Umbilical cord (tissue), 2 donors: ENCODE measurements at places on chromosomes 11 and 22.

GRCh38 chr11:14617241-14618027, 26.2 kb upstream of the PDE3B start:
- no peak for DNase-seq

DNA sequence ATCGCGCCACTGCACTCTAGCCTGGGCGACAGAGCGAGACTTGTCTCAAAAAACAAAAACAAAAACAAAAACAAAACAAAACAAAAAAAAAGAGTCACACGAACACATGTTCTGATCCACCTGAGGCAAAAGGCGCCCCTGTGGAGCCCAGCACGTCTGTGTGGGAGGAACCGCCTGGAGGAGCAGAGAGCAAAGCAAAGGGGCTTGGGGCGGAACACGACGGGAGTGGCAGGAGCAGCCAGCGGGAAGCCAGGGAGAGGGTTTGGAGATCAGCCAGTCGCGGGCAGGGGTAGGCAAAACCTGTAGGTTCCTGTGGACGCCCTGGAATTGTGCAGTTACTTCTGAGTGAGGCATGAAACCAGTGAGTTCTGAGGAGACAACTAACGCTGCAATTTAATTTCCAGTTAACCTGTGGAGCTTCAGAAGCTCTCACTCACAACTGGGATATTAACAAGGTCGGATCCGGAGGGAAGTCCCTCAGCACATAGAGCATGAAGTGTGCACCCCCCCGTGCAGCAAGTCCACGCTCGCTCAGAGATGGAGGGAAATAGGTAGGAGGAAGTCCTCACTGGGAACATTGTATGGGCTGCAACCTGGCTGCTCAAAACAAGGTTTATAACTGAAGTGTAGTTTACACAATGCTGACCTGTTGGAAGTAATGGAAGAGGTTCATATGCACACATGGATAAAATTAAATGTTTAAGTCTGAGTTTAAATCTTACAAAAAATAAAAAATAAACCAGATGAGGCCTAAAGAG, 13.2 kb upstream of the USP18 start:
- no peak for DNase-seq

- no peak for DNase-seq
These were observed 15.1 kb downstream of the DTX4 start for GRCh38 chr11:59187035-59187434.

GRCh38 chr22:26903030-26903856, 245.9 kb downstream of the MIAT start:
- no peak for DNase-seq

DNA sequence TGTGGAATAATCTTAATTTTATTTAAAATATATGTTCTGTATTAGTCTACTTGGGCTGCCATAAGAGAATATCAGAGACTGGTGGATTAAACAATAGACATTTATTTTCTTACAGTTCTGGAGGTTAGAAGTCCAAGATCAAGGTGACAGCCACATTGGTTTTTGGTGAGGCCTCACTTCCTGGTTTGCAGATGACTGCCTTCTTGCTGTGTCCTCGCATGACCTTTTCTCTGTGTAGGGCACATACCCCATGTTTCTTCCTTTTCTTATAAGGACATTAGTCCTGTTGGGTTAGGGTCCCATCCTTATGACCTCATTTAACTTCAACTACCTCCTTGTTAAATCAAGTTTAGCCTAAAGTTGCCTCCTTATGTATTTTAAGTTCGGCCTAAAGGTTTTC, 202.7 kb upstream of the MPPED2 start:
- DNase-seq: no peak

DNA sequence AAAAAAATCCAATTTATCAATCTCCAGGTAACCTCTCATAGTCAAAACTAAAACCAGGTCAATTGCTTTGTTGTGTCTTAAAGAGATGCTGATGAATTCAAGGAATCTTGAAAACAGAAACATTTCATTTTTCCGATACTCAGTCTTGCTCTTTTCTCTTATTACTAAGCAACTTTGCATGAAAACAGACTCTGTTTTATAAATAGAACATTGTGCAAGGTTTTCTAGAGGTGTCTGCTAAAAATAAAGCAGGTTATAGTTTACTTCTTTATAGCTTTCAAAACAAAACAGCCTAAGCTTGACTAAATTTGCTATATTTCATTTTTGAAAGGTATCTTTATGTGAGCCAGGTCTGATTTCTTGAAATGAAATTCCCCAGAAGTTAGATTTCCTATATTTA, 109.3 kb downstream of the ARL14EP start:
- no peak for DNase-seq

DNA sequence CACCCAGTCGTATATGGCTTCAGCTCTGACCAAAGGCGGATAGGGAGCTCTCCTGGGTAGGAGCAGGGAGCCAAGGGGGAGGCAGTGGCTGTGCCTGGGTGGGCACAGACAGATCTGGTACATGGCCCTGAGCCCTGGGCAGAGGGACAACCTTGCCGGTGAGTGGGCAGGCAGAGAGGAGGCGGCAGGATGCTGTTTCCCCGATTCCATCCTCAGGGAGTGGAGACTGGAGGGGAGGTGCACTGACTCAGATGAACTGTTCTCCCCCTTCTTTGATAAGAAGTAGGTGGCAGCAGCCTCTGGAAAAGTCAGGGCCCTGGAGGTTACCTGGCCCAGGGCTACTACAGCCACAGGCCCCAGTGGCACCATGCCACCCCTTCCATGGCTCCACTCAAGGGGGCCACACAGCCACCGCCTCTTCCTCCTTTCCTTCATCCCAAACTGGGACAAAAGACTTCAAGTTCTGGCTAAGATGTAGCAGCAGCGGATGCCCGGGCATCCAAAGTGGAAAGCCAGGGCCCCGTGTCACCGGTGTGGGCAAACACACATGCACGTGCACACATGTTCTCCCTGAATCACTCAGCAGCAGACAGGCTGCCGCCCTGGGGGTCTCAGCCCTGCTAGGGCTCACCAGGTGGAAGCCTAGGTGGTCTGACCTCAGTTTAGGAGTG, 13.4 kb downstream of the CXCR5 start:
- DNase-seq: no peak

- no peak for DNase-seq
These were observed 1.2 kb downstream of the CSRP3 start for GRCh38 chr11:19200410-19201201.

DNA sequence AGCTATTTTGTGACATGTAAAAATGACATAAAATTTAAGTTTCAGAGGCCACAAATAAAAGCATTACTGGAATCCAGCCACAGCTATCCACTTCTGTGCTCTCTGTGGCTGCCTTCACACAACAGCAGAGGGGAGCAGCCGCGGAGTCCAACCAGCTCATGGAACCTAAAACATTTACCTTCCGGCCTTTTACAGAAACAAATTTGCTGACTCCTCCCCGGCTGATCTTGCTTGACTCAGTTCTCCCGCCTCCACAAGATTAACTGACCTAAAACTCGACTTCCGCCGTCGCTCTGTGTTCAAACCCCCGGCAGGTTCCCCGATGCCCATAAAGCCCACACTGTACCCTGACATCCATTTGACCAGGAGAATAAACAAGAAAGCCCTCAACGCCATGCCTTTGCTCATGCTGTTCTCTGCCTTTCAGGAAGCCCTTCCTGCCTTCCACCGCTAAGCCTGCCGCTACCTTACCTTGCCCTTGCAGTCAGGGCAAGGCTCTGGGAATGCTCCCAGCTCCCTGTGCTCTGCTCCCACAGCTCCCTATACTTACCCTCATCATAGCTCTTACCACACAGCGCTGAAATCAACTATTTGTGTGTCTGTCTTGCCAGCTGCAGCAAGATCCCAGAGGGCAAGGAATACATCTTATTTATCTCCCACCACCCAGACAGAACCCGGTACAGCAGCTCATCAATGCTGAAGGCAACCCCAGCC, 35.4 kb downstream of the MICAL3 start:
- DNase-seq: no peak

DNA sequence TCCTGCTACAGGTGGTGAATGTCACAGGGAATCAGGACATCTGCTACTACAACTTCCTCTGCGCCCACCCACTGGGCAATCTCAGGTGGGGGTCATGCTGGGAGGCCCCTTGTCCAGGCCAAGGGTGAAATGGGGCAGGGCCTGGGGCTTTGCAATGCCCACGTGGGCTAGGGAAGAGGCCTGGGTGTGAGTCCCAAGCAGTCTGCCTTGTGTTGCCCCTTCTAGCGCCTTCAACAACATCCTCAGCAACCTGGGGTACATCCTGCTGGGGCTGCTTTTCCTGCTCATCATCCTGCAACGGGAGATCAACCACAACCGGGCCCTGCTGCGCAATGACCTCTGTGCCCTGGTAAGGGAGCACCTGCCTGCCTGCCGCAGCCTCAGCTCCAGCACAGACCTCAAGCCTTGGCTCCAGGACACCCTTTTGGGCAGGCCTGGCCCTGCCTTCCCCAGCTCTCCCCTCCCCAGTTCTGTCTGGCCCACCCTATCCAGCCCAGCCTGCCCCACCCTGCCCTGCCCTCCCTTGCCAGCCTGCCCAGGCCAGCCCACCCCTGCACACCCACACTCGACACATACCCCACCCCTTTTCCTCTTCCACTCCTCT, 9.1 kb upstream of the TAGLN start:
- DNase-seq: no peak

DNA sequence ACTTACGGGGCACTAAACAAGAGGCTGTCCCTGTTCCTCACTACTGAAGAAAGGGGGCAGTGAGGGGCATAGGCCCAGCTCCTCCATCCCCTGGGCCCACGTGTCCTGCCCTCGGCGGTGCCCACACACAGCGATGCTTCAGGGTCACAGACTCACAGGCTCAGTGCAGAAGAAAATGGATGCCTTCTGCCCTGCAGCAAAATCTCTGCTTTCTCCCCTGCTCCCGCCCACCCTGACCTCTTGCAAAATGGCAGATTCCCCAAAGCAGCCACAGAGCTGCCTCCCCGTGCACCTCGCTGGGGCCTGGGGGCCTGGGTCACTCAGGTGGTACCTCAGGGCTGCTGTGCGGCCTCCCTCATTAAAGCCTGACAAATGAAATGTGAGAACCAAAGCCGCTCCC, 204.0 kb downstream of the DSCAML1 start:
- no peak for DNase-seq

- DNase-seq: no peak
These were observed 426.0 kb upstream of the ISX start for GRCh38 chr22:34639911-34640310.

DNA sequence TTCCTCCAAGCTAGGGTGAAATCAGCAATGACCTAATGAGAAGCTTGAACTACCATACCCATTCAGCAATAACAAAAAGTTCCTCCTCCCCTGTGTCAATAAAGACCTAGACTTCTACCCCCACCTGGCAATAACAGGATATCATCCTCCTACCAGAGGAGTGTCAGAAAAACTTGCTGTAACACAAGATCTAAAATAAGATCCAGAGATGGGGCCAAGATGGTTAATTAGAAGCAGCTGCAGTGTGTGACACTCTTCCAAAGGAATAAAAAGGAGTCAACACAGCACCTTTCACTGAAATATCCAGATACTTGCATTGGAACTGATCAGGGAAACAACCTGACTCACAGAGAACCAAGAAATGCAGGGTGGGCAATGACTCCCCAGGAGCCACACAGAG, 84.4 kb upstream of the ARHGAP42 start:
- no peak for DNase-seq

GRCh38 chr22:27534720-27535125, 266.8 kb downstream of the MN1 start:
- peak; percentile 37 for DNase-seq

GRCh38 chr22:23396362-23397007, 183.6 kb downstream of the IGLL1 start:
- DNase-seq: no peak

GRCh38 chr22:29765905-29766631, 739 bp downstream of the ZMAT5 start:
- no peak for DNase-seq

DNA sequence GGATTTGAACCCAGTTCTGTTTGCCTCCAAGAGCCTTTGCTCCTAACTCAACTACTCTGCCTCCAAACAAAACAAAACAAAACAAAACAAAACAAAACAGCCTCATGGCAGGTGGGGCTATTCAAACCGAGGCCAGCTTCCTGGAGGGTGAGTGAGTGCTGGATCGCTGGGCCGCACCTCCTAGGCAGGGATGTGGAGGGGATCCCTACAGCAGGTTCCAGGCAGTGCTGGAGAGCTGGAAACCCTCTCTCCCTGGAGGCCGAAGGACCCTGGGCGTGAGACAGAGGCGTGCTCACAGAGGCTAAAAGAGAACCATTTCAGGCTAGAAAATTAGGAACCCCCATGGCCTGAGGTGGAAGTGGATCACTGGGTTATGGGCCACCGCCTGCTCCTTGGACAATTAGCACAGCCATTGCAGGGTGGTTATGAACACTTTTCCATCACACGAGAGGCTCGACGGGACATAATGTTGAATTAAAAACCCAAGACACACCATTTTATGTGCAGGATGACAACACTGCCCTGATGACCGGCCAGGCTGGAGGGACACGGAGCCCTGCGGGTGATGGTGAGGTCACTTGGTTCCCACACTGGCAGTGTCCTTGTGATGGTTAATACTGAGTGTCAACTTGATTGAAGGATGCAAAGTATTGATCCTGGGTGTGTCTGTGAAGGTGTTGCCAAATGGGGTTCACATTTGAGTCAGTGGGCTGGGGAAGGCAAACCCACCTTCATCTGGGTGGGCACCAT, 35.2 kb downstream of the SHISAL1 start:
- DNase-seq: no peak

- no peak for DNase-seq
These were observed 3.0 kb downstream of the RSPH14 start for GRCh38 chr22:23138584-23139435.

GRCh38 chr22:38923463-38924346, 33.7 kb upstream of the APOBEC3A start:
- peak; percentile 93 for DNase-seq

GRCh38 chr22:31210556-31211421, 1.3 kb upstream of the LIMK2 start:
- DNase-seq: no peak

DNA sequence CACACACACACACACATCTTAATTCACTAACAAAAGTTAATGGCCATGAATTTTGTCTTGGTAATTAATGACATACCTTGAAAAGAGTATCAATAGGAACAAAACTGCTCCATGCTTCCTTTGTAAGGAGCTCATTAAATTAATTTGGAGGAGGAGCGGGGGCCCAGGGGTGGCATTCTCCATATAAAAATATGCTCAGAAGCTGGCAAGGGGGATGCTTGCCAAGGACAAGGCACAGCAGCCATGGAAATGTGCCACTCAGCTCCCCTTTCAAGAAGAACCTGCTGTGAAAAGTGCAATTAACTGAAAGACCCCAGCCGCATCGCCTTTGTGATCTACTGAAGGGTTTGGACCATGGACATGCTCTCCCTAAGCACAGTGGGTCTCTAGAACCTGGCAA, 385.9 kb upstream of the API5 start:
- no peak for DNase-seq

GRCh38 chr11:28939381-28939780, 831.2 kb downstream of the METTL15 start:
- no peak for DNase-seq

GRCh38 chr11:68439355-68440065, 21.0 kb upstream of the PPP6R3 start:
- DNase-seq: no peak

DNA sequence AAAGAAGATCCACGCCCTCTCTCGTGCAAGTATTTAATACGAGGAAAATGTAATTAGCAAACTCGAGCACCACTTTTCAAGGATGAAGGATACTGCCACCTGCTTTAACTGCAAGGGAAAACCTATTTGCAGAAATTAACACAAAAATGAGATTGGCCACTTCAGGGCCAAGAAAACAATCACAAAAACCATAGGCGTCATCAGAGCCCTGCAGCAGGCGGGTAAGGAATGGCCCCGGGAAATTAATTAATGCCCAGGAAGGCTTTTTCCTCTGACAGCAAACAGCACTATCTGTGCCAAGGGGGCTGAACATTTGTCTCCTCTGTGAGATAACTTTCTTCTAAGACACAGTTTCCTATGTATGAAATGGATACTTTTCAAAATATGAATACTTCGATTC, 255.7 kb downstream of the CTTN start:
- DNase-seq: no peak

- no peak for DNase-seq
These were observed 1.3 kb downstream of the GNG3 start for GRCh38 chr11:62708793-62709192.
